LHCN-M2 (cell line): ENCODE measurements at places on chromosomes 3 and 15. TPM values are rescaled to one million over a fixed set of nuclear protein-coding genes. Genes with fewer than 3 reads are reported as not detected.

The STXBP5L gene
- under 0.01 TPM in 1 of 2 replicates, not detected in the other for total RNA-seq

The ANKRD63 gene
- total RNA-seq: not detected in 2 replicates

The NPAP1 gene
- not detected in 2 replicates for total RNA-seq

The RAD18 gene
- 25.7 and 26.8 TPM in 2 replicates for total RNA-seq

The TRA2B gene
- total RNA-seq: 257 and 361 TPM in 2 replicates

The P2RY14 gene
- 0.19 TPM in 1 of 2 replicates, not detected in the other for total RNA-seq

DNA sequence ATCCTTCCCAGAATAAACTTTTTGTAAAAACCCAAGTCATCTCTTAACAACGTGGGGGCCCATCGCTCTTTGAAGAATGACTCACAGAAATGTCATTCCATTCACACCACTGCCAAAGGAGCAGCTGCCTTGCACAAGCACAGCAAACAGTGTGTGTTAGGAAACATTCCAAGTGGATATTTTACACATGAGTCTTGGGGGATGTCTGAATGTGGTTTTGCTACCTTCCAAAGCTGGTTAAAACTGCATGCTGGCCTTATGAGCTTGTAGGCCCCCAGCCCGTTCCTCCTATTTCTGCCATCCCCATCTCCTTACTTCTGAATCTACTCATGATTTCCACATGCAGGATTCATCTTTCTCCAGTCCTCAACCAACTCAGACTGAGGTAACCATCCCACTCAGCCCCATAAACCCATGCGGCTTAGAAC lies 130.8 kb downstream of the CPNE4 start:
- peak; percentile 96 for DNase-seq

DNA sequence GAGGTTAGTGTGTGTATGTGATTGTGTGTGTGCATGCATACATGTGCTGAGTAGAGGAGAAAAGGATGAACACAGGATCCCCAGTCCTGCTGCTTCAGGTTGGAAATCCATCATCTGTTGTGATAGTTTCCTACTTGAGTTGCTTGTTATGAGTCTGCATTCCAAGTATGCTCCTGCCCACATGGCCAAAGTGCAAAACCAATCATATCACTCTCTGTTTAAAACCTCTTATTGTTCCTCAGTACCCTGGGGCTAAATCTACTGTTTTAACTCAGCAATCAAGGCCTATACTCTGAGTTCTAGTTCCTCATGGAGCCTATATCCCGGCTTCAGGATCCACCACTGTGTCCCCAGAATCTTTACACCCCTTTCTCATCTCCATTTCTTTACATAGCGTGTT lies 139.9 kb upstream of the TLE3 start:
- DNase-seq: no peak

DNA sequence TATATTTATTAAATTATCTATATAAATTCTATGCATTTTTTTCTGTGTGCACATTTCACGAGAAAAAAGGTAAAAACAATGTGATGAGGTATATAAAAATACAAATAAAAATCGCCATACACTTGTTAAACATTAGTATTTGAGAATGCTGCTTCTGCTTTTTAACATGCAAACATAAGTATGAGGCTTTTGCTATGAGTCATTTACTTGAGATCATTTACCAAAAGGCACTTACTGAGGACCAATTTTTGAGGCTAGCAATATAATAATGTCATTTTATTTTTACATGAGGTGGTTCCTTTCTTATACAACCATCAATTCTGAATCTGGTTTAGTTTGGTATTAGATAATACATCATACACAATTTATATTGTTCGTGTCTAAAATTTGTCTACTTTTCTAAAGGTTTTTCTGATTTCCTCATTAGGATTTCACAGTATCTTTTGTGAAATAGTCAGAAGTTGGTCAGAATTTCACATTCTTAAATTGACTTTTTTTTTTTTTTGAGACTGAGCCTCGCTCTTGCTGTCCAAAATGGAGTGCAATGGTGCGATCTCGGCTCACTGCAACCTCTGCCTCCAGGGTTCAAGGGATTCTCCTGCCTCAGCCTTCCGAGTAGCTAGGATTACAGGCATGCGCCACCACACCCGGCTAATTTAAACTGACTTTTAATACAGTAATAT lies 25.6 kb downstream of the DCUN1D1 start:
- DNase-seq: no peak

- no peak for DNase-seq
Measured at GRCh38 chr15:47862402-47862801, 145.1 kb downstream of the SEMA6D start.

GRCh38 chr15:69601711-69602504 lies 149.3 kb downstream of the RPLP1 start:
- no peak for DNase-seq

GRCh38 chr15:73882761-73883419 lies 9.5 kb downstream of the TBC1D21 start:
- DNase-seq: no peak

DNA sequence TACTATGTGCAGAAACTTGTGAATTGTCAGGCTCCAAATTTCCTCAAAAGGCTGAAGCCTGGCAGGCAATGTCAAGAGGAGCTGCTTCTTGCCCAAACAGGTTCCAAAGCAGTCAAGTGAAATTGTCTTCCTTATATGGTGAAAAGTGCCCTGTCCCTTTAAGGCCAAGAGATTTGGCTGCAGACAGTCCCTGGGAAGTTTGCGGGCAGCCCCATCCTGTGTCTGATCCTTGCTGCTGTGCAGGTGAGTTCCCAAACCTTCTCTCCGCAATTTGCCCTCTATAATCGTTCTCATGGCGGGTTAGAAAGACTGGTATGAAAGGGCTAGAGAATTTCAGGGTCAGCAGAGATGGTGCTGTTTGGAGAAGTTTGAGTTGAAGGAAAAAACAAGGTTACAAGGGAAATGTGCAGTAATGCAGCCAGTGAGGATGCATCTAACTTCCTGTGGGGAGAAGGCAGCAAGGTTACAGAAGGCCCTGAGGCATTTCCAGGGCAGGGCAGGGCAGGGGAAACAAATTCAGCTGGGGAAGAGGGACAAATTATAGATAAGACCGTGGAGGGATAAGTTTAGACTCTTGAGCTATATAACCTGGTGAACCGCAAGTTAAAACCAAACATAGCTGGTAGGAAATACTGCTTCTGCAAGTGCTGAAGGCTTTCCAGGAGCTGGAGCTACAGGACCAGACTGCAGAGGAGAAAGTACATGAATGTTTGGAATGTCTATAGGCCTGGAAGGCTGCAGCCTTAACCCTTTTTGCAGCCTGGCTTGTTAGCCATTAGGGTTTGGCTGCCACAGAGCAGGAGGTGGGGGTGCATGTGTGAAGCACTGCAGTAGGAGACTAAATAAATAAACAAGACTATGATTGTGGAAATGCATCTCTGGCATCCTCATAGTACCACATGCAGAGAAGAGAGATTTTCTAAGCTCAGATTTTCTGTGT lies 256.2 kb upstream of the IL12A start:
- DNase-seq: peak; percentile 56

- no peak for DNase-seq
Measured at GRCh38 chr3:113663761-113664160, 32.7 kb downstream of the USF3 start.

- peak; percentile 38 for DNase-seq
Measured at GRCh38 chr3:24608701-24609390, 114.2 kb upstream of the THRB start.

DNA sequence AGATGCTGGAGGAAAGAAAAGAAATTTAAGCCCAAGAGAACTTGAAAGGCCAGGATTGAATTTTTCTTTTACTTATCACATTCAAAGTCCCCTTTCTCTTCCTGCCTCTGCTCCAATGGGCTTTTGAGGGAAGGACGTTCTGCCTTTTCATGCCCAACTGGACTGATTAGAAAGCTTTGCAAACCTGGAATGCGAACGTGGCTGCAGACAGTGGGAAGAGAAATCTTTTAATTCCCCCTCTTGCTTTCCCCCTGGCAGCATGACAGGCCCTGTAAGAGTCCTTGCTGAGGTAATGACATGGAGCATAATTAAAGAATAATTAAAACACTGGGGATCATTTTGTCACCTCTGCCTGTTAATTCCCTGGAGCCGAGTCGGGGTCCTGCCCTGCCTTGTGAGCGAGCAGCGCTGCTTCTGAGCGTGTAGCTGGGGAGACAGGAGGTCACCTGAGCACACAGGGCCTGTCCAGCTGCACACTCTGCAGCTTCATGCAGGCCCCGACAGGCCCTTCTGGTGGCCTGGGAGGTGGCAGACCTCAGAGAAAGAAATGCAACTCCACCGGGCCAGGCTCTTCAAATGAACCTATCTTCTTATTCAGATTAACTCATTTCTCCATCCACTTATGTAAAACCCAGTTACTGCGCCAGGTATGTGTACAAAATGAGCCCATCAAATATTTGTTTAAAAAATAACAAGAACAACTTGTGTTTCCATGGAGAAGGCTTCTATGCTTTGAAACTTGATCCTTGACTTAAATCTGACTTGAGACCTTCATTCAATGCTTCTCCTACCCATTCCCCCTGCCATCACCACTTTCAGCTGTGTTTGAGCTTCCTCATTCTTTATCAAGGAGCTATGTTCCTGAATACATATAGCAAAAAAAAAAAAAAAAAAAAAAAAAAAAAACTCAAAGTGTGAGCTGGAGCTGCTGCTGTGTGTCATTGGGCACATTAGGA lies 628.2 kb upstream of the CFAP20DC start:
- DNase-seq: no peak

GRCh38 chr3:53457068-53457467 lies 37.3 kb upstream of the CACNA1D start:
- DNase-seq: no peak

GRCh38 chr3:70000563-70001081 lies 1.1 kb downstream of the SAMMSON start:
- DNase-seq: peak; percentile 7

- no peak for DNase-seq
Measured at GRCh38 chr3:71252466-71252865, 331.1 kb downstream of the FOXP1 start.

GRCh38 chr3:36319680-36320079 lies 60.6 kb upstream of the STAC start:
- no peak for DNase-seq

DNA sequence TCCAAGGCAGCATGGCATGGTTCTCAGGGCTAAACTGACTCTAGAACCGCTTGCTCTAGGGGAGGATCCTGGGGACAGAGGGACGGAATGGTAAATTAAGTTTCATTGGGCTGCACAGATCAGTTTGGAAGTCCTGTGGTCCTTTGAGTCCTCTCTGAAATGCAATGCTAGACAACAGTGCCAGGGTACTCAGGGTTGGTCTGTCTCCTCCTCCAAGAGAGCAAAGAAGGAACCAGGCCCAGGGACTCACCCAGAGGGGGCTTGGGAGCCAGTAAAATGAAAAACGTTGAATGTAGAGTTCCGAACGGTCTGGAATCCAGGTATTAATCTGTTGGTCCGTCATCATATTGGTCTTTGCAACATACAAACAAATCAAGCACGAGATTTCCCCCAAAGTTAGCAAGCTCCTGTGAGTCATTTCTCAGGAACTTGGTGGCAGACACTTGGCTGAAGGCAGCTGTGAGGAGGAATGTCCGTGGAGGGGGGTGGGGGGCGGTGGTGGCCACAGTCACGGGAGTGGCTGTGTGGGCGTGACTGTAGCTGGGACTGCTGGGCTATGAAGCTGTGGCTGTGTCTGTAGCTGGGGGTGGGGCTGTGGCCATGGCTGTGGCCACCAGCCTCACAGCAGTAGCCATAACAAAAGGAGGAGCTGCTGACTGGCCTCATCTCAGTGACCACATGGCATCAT lies 361.0 kb downstream of the SHQ1 start:
- peak; percentile 94 for DNase-seq

- no peak for DNase-seq
Measured at GRCh38 chr15:98860281-98861041, 147.1 kb downstream of the PGPEP1L start.

GRCh38 chr3:62229908-62230307 lies 143.4 kb downstream of the FEZF2 start:
- DNase-seq: no peak

DNA sequence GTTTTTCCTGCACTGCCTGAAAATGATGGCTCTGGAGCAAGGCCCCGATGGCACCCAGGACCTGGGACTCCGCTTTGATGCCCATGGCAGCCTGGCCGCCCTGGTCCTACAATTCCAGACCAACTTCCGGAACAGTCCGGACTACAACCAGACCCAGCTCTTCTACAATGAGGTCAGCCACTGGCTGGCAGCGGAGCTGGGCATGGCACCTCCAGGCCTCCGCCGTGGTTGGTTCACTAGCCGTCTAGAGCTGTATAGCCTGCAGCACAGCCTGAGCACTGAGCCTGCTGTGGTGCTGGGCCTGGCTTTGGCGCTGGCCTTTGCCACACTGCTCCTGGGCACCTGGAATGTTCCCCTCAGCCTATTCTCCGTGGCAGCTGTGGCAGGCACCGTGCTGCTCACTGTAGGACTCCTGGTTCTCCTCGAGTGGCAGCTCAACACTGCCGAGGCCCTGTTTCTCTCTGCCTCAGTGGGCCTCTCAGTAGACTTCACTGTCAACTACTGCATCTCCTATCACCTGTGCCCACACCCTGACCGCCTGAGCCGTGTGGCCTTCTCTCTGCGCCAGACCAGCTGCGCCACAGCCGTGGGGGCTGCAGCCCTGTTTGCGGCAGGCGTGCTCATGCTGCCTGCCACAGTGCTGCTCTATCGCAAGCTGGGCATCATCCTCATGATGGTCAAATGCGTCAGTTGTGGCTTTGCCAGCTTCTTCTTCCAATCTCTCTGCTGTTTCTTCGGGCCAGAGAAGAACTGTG lies 10.9 kb downstream of the DISP2 start:
- no peak for DNase-seq

- no peak for DNase-seq
Measured at GRCh38 chr3:171514466-171514865, 54.3 kb upstream of the TNIK start.

DNA sequence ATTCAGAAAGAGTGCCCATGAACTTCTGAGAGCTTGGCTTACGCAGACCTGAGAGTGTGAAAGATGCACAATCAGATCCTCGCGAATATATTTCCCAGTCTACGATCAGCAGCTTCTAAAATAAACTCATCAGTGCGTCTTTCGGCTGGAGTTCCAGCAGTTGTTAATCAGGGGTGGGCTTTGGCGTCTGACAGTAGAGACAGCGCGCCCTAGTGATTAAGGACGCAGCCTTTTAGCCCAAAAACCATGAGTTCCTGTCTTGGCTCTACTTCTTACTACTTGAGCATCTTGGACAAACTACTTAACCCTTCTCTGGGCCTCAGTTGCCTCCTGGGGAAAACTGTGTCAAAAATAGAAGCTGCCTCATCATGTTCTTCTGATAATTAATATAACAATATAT lies 15.8 kb upstream of the ARRDC4 start:
- DNase-seq: no peak

- peak; percentile 4 for DNase-seq
Measured at GRCh38 chr3:180646187-180646790, 33.0 kb downstream of the CCDC39 start.

- DNase-seq: no peak
Measured at GRCh38 chr15:25170113-25170731, 215.4 kb downstream of the SNRPN start.
